ENCODE measurements at places on chromosomes 2 and 18. TPM values are rescaled to one million over a fixed set of nuclear protein-coding genes. Genes with fewer than 3 reads are reported as not detected.

- no peak for DNase-seq
These were observed 96.4 kb downstream of the DTNA start for GRCh38 chr18:34806527-34806926.

DNA sequence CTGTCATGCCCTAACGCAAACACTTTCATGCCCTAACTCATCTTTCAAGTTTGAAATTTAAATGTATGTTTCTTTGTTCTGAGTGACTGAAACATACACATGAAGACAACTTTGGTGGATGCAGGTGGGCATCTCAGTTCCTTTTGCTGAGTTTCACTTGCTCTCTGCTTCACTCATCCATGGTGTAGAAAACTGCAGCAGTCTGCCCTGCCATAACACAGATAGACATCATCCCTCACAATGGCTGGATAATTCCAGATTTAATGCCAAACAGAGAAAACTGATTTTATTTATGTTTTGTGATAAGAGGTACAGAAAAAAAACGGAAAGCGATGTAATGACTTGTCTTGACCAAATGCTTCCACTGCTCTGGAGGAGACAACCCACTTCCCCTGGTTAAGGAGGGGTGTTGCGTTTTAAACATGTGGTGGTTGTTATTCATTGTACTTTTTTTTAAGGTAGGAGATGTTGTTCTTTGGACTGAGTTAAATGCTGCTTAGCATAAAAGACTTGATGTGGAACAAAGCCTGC is 70.4 kb downstream of the RHBDD1 start:
- DNase-seq, result no peak

GRCh38 chr2:170216981-170217380 is 39.0 kb downstream of the MYO3B start:
- DNase-seq, result no peak

DNA sequence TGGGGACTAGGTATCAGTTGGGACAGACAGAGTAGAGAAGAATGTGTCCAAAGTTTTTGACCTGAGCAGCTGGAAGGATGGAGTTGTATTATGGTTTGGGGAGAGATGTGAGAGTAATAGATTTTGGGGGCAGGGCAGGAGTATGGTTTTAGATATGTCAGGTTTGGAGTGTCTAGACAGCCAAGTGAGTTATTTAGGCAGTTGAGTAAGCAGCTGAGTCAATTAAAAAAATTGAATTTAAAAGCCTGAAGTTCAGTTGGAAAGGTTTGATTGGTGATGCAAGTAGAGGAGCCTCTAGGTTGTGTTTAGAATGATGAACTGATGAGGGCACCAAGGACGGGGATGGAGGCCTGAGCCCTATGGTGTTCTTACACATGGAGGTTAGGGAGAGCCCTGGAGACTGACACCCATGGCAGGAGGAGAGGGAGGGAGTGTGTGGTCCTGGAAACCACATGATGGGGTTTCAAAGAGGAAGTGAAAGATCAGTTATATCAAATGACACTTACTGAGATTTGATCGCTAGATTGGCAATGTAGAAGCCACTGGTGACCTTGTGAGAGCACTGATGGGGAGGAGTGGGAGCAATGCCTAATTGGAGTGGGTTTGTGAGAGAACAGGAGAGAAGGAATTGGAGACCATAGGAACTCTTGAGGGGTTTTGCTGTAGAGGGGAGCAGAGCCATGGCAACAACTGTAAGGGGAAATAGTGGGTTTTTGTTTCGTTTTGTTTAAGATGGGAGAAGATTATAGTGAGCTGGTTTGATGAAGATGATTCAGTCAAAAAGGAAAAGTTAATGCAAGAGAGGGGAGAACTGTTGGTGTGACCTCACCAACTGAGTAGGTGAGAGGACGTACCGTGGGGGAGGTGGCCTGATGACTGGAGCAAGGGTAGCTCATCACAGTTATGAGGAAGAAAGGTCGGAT is 10.3 kb downstream of the ITGA6 start:
- DNase-seq, result no peak

The CD8B gene
- 0.22 TPM for total RNA-seq

The RESP18 gene
- total RNA-seq, result not detected

The CYP27A1 gene
- 6.7 TPM for total RNA-seq

The ST8SIA5 gene
- total RNA-seq, result 6.2 TPM

All from left ventricle myocardium inferior (tissue), 1 donor.